ENCODE measurements at places on chromosomes 13 and 19.
A peak's percentile ranks its signal among the peaks of the same experiment; 100 is the strongest.

DNA sequence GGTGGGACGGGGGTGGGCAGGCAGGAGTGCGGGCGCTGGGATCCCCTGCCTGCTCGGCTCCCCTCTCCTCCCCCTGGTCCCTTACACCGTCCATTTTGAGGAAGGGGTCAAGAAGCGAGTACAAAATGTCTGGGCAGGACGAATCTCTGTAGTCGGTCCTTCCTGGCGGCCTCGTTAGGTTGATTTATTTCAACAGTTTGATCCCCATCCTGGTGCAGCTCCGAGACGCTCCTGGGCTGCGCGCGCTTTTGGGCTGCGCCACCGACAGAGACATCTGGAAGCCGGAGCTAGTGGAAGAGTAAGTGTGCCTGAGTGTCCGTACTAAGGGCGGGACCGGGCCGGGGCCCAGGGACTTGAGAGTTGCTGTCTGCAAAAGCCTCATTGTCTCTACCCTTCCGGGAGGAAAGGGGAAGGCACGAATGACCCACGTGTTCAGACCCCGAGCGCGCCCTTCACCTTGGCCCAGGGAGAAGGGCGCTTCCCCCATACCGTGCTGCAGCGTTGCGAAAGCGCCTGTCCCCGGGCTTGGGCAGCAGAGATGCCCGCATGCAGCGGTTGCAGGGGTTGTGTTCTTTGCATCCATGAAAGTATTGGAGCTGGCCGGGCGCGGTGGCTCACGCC is 1.8 kb downstream of the ZNF114 start:
- DNase-seq: no peak

DNA sequence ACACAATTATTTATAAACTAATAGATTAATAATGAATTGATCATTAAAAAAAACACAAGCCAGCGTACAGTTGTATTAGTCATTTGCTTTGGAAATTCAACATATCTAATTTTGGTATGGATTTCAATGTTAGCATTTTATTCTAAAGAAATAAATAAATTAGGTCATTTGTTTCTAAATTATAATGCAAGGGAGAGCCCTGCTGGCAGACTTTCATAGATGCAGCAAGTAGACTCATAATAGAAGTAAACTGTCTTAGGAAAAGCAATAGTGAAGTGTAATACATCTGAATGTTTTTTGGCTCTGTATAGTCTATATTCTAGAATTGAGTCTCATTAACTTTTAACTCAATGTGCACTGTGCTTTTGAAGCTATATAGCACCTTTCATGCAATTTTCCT is 982.4 kb upstream of the MIR17HG start:
- peak; percentile 30 for DNase-seq

DNA sequence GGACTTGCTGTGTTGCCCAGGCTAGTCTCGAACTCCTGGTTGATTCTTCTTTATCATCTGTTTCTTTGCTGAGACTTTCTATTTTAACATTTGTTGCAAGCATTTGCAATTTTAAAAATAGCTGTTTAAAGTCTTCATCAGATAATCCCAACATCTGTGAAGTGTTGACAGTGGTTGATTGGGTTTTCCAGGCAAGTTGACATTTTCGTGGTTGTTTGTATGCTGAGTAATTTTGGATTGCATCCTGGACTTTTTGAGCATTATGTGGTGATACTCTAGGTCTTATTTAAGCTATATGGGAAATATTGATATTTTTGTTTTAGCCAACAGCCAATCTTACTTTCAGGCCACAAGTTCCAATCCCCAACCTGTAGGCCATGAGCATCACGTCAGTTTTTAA is 25.1 kb downstream of the AP1M1 start:
- no peak for DNase-seq

- DNase-seq: no peak
Observed at GRCh38 chr13:108621462-108621861, 7.9 kb upstream of the MYO16 start.

- no peak for DNase-seq
Observed at GRCh38 chr19:1674293-1674679, 21.9 kb upstream of the TCF3 start.

DNA sequence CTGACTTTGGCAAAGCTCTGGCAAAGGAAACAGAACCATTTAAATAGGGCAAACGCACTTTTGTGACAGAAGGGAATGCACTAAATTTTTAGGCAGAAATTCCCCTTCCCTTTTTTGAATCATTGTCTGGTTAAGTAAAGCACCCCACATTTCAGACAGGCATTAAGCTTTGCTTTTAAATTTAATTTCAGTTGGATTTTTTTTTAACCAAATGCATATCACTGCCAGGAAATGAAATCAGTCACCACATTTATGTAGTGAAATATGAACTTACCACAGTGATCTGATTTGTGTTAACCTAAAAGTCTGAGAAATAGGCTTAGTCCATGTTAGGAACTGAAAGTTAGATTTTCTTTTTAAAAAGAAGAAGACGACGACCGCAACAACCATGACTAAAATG is 10.8 kb downstream of the GPR183 start:
- no peak for DNase-seq

GRCh38 chr19:45172611-45173208 is 5.3 kb downstream of the TRAPPC6A start:
- no peak for DNase-seq

GRCh38 chr13:33092073-33092987 is 76.1 kb downstream of the KL start:
- no peak for DNase-seq

GRCh38 chr13:59494560-59494970 is 669.2 kb downstream of the DIAPH3 start:
- DNase-seq: no peak

DNA sequence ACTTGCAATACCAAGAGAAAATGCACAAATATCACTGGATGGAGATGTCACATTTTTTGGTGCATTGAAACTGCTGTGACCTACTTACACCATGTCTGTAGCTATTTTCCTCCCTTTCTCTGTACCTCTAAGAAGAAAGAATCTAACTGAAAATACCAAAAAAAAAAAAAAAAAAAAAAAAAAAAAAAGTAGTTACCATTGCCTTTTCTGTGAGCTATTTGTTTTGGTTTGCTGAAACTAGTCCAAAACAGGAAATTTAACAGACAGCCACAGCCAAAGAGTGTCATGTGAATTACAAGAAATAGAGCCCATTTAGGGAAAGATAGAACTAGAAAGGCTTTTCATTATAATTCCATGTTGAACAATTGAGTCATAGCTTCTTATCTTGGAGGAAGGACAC is 37.3 kb downstream of the TNFSF13B start:
- no peak for DNase-seq

GRCh38 chr19:54231077-54231931 is 8.5 kb upstream of the LILRB3 start:
- DNase-seq: peak; percentile 59

- DNase-seq: no peak
Observed at GRCh38 chr13:23699271-23699670, 129.1 kb downstream of the TNFRSF19 start.

- DNase-seq: no peak
Observed at GRCh38 chr19:31770223-31770622, 421.0 kb upstream of the TSHZ3 start.

DNA sequence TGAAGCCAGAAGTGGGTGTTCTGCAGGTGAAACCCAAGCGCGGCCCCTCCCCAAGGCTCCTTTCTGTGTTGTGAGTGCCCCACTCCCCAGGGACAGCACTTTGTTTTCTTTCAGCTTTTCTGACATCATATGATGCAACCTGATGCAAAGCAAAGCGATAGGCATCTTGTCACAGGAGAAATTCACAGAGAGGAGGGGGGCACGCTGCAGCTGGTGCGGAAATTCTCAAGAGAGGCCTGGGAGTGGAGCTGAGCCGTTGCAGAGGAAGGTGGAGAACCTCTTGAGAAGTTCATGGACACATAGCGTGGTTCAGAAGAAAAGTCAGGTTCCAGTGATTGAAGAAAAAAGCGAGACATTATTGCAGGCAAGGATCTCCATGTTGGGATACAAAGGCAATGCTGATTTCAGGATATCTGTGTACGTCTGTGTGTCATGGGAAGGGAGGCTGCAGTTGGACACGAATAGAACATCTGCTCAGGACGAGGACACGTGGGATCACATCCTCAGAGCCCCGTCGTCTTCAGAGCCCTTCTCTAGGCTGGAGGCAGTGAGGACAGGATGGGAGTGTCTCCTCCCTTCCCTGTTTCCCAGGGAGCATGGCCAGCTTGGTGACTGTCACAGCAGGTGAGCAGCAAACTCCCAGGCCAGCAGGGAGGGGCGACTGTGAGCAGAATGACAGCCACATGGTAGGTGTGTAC is 79.2 kb downstream of the IRS2 start:
- no peak for DNase-seq

- DNase-seq: no peak
Observed at GRCh38 chr19:41372501-41372900, 3.8 kb upstream of the TMEM91 start.

DNA sequence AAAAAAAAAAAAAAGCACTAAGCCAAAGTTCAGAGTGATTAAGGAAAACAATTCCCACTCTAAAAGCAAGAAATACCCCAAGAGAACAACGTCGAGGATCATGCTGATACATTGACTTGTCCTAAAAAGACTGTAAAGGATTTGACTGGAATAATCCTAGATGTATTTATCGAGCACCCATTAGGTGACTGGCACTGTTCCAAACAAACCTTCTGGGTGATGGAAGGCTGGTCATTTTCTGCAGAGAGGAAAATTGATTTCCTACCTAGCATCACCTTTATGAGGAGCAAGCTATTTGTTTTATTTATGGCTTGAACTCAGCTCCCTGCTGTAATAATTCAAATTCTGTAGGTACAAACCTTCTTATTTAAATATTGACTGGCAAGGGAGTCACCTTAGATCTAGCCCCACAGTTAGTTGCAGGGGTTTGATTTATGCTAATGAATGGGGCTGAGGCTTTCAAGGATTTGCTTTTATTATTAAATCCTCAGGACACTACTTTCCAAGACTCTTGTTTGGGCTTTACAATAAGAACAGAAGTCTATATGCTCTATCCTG is 471.0 kb downstream of the OLFM4 start:
- no peak for DNase-seq

- no peak for DNase-seq
Observed at GRCh38 chr19:778910-779653, 18.2 kb upstream of the PTBP1 start.

- no peak for DNase-seq
Observed at GRCh38 chr13:61727767-61728166, 312.1 kb upstream of the PCDH20 start.

GRCh38 chr19:38721979-38722773 is 22.1 kb downstream of the CAPN12 start:
- no peak for DNase-seq

DNA sequence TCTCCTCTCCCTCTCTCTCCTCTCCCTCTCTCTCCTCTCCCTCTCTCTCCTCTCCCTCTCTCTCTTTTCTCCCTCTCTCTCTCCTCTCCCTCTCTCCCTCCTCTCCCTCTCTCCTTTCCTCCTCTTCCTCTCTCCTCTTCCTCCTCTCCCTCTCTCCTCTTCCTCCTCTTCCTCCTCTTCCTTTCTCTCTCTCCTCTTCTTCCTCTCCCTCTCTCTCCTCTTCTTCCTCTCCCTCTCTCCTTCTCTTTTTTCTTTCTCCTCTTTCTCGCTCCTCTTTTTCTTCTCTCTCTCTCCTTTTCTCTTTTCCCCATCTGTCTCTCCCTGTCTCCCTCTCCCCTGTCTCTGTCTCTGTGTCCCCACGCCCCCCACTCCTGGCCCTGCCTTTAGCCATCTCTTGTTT is 136.7 kb downstream of the GGACT start:
- DNase-seq: no peak

DNA sequence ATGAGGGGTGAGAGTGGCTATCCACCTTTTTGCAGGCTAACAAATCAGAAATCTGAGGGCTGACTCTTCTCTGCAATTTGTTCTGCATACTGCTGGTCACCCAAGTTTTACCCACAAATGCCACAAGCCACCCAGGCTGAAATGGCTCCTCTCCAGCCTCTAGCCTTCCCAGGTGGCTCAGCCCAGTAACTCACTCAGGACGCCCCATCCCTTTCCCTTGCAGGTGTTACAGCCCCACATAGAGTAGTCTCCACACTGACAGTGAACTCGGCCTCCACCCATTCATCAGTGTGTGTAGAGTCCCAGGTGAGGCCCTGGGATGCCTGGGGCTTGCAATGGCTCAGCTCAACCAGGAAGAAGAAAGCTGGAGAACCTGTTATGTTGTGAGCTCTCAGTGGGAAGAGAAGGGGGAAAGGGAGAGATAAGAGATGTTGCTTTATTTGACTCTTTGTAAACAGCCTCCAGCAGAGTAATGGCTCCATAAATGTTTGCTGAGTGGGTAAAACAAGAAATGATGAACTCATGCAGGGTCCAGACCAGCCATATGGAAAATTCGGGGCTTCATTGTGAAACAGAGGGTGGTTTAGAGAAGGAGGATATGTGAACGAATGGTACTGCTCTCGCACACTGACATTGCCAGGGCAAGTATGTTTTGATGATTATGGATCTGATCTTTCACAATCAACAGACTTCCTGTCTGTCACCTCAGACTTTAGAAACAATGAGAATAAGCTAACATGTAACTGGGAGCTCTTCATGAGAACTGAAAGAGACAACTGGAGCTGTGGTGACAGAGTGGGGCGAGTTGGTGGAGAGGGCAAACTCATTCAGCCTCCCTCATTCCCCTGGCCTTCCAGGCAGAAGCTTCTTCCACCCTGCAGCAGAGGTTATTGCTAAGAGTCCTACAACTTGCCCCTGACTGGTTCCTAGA is 74.2 kb upstream of the RFC3 start:
- no peak for DNase-seq

GRCh38 chr13:75554464-75554863 is 4.9 kb downstream of the UCHL3 start:
- DNase-seq: no peak

DNA sequence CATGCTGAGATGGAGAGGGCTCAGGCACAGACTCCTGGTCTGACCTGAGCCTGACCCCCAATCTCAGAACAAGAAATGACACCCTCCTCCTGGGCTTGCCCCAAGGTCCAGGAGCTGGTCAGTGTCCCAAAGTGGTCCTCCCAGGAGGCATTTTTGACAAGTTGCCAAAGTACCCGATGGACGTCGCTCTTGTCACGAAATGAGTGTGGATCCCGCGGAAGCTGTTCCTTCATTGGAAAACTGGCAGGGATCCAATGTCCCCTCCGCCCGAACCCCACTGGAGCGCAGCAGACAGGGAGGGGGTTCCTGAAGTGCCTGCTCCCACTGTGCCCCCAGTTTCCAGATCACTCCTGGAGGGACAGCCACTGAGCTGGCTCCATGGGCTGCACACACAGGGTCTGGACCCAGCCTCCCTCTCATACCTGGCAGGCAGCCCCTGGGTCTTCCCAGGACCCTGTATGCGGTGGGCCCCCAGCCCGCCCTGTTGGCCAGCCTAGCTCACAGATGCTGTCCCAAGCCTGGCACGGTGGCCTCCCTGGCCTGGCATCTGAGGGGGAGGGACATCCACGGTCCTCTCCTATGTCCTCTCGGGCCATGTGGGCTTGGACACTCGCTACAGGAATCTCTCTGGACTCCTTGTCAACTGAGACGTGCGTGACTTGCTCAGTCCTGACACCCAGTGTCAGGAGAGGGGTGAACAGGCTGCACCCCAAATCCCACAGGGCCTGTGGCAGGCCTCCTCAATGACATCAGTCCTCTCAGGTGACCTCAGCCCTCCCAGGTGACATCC is 12.8 kb upstream of the ZNF14 start:
- DNase-seq: no peak

- no peak for DNase-seq
Observed at GRCh38 chr13:68608147-68608546, 1378.0 kb upstream of the PCDH9 start.

GRCh38 chr13:104691767-104692467 is 1625.7 kb upstream of the SLC10A2 start:
- no peak for DNase-seq

GRCh38 chr19:42290523-42291434 is 11.2 kb upstream of the PRR19 start:
- DNase-seq: no peak

- no peak for DNase-seq
Observed at GRCh38 chr19:6766357-6767080, 716 bp downstream of the SH2D3A start.

All from LNCaP clone FGC (cell line).